Activated CD4-positive, alpha-beta T cell treated with anti-CD3 and anti-CD28 coated beads for 24 hours (primary cell): ENCODE measurements at places on chromosomes 7 and 10.

DNA sequence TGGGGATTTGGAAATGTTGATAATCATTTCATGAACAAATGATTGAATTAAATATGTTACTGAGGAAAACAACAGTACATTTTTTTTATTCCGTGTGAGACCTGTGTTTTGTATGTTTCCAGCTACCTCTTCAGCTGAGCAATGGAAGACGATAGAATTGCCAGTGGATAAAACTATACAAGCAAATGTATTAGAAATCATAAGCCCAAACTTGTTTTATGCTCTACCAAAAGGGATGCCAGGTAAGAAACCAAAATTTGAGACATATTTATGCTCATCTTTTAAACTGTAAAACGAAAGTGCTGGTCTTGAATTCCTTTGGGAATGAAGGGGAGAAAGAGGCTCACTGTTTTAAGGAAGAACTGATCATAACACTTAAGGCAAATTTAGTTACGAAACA lies 17.8 kb upstream of the VWA2 start:
- no peak for DNase-seq

GRCh38 chr10:74824900-74825370 lies 1.5 kb upstream of the KAT6B start:
- peak; percentile 20 for DNase-seq

- no peak for DNase-seq
Measured at GRCh38 chr7:50848203-50848602, 65.5 kb upstream of the GRB10 start.

DNA sequence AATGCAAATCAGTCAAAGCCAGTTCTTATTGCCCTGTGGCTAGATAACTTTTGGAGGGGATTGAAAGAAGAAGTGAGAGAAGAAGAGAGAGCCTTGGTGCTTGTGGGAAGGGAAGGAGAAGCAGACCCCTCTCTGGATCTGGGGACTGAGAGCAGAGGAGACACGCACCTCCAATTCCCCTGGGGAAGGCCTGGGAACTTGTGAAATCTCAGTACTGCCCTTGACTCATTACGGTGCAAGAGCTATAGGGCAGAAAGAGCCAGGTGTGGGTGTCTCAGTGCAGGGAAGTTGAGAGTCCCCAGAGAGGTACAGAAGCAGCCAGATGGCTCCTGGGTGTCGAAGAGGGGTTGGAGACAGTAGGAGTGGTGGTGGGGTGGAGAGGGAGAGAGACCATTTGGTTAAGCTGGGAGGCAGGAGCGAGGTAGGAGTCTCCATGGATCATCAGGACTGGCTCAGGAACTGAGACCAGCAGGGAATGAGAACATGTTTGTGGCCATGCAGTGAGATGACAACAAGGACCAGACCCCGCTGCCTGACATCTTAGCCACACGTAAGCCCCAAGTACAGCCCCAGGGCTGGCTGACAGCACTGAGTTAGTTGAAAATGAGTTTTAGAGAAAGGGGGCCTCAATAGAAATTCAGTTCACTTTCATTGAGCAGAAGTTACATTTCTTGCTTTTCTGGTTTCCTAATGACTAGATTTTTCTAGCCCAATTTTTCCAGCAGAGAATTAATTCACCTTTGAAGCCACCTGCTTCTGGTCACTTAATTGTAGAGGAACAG lies 238.2 kb downstream of the BUB3 start:
- DNase-seq: no peak

GRCh38 chr10:132345345-132345744 lies 13.4 kb downstream of the LRRC27 start:
- no peak for DNase-seq

DNA sequence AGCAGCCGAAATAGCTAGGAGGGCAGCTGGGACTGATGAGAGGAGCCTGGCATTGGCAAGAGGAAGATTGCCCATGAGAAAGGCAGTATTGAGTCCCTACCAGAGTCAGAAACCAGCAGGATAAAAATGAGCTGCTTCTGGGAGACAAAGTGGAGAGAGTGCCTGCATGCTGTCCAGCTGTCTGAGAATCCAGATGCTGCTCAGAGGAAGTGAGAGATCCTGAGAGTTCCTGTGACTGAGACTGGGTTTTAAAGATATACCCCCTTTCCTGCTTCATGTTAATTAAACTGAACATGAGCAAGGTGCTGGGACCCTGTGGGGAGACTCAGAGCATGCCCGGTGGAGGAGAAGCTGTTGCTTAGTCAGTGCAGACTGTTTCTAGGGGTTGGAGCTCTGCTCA lies 107.5 kb downstream of the KIF20B start:
- no peak for DNase-seq

GRCh38 chr7:100441641-100442535 lies 5.6 kb upstream of the PPP1R35 start:
- DNase-seq: no peak

- DNase-seq: no peak
Measured at GRCh38 chr10:74936577-74937265, 110.3 kb downstream of the KAT6B start.

DNA sequence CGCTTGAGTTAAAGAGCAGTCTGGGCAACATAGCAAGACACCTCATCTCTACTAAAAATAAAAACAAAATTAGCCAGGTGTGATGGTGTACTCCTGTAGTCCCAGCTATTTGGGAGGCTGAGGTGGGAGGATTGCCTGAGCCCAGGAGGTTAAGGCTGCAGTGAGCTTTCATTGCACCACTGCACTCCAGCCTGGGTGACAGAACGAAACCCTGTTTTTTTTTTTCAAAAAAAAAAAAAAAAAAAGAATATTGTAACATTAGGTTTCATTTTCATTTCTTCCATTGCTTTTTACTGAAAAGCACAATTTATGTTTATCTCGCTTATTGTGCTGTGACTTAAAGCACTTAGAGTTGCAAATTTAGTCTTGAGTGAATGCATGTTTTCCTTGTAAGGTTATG lies 80.0 kb downstream of the MLLT10 start:
- no peak for DNase-seq

DNA sequence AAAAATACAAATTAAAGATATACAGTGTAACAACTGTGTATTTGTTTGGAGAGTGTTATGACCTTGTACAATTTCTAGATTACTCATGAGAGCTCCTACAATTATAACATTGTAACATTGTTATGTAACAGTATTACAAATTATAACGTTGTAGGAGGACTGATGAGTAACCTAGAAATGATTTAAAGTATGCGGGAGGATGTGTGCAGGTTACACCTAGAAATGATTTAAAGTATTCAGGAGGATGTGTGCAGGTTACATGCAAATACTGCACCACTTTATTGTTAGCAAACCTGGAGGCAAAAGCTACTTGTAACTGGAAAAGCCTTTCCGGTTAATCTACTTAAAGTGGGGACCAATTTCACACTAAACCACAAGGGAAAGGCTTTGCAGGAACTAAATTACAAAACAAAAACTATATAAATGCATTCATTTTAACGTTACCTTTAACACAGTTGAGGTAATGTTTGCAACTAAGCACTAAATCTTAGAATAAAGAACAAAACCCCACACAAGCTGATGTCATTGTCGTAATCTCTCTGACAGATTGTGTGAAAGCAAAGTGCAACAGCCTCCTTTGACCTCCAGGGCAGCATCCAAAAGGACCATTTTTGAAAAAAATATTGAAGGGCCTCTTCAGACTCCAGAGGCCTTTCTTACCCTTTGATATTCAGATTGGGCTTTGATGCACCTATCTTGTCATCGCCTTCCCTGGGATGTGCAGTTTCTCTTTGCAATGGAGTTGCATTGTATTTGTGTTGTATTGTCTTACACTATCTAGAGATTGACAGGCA lies 522.1 kb upstream of the FOXK1 start:
- no peak for DNase-seq

DNA sequence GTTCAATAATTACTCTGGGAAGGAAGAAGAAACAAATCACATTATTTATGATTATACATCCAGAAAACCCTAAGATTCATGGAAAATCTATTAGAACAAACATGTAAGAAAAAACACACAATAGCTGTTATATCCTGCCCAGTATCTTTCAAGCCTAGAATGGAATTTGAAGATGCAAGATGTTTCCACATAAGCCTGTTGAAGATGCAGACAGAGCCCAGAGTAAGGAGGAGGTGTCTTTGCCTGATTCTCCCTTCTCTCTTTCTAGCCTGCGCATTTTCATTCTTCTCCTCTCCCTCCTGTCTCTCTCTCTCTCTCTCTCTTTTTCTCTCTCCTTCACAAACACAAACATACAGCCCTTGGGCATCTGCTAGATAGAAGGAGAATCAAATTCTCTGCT lies 170.1 kb upstream of the INHBA start:
- DNase-seq: no peak

DNA sequence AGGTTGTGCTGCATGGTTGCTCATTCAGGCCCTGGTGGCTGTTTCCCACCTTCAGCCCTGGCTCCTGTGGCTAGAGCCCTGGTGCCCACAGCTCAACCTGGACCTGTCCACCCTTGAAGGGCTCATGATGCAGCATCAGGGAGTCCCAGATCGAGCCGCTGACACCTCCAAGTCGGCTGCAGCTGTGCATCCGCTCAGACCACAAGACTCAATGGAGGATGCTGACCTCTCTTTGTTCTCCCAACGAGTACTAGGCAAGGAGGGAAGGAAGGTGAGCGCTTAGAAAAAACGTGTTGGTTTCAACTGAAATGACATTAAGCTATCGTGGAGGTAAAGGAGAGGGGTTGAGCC lies 9.5 kb upstream of the C10orf95 start:
- DNase-seq: no peak

GRCh38 chr10:47452495-47453140 lies 31.3 kb downstream of the ANXA8 start:
- no peak for DNase-seq

GRCh38 chr7:6271060-6271658 lies 1.3 kb downstream of the CYTH3 start:
- no peak for DNase-seq

DNA sequence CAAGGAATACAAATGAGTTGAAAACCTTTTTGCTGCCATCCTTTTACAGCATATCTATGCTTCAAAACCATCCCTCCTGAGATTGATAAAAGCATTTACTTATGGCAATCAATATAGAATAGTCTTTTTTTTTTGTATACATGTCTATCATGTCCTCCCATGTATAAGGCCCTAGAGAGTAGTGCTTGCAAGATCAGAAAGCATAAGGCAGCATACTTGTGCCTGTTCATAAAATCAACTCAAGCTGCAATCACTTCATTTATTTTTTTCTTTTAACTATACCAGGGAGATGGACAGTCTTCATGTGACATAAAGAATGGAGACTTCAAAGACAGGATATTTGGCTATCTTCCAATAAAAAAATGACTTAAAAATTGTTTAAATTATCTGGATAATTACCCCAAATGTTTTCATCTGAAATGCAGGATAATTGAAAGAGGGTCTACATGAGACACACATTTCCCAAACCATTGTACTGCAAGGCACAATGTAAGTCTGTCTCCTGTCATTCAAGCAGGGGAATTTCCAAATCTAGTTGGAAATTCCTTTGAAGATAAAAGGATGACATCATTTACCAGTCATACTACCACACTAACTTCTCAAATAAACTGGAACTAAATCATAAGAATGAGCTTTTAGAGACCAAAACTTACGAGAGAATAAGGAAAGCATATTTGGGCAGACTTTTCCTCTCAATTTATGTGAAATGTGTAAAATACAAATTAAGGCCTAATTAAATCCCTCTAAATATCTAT lies 22.5 kb downstream of the LRRN3 start:
- DNase-seq: no peak

- DNase-seq: no peak
Measured at GRCh38 chr10:14588084-14588937, 186.4 kb downstream of the FAM107B start.

DNA sequence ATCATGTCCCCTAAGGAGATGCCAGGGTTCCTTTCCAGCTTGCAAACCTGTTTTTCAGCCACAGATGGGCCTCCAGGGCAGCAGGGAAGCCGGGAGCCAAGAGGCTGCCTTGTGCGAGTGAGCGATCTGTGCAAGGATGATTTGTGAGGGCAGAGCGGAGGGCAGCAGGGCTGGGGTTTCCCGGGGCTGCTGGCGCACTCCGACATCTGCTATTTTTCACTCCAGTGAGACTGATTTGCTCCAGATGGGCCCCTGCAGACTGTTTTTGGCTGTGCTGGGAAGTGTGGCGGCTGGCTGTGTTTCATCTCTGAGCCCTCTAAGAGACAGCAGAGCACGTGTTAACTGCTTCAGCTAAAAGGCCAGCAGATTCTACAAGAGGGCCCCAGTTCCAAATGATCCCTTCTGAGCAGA lies 466.2 kb downstream of the TYW1 start:
- no peak for DNase-seq

- DNase-seq: no peak
Measured at GRCh38 chr7:95324431-95324830, at the start of gene PON1. Gene PON1, minus strand, starts transcription at chr7:95324532. Its CDS starts 57 bp downstream, at chr7:95324475.

GRCh38 chr10:111493024-111493625 lies 416.3 kb downstream of the ADRA2A start:
- DNase-seq: no peak

- DNase-seq: no peak
Measured at GRCh38 chr7:30977896-30978564, 14.3 kb downstream of the GHRHR start.

DNA sequence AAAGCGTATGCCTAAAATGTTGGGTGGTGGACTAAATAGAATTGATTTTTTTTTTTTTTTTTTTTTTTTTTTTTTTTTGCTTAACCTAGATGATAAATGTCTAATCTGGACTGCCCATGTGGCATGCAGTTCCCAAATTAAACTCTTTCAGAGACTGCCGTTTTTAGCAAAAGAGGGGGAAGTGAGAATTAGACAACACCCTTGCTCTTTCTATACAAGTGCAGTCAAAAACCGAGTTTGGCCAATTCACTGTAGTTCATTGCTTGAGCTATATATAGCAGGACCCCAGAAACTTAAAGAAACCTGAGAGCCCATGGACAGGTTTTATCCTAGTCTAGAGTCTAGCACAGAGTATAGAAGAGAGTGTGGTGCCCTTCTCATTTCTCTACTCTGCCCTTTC lies 141.9 kb downstream of the GRM3 start:
- no peak for DNase-seq

- no peak for DNase-seq
Measured at GRCh38 chr7:151347200-151347599, 5.6 kb downstream of the NUB1 start.

- DNase-seq: no peak
Measured at GRCh38 chr7:90988996-90989765, 275.1 kb upstream of the FZD1 start.

GRCh38 chr10:97408496-97408992 lies 7.4 kb upstream of the RRP12 start:
- DNase-seq: no peak

DNA sequence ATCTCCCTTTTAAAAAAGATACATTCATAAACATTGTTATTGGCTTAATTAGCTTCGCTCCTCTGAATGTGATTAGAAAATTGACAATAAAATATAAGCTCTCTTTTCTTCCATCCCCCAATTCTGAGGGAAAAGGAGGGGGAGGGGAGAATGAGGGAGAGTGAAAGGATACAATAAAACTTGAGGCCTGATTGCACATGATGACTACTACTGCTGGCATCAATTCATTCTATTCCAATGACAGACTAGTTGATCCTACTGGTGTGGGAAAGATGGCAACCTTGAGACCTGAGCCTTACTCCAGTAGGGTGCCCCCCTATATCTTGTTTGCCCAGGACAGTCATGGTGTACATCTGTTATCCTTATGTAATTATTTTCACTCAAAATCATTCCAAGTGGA lies 4.5 kb upstream of the IQUB start:
- DNase-seq: no peak

- DNase-seq: no peak
Measured at GRCh38 chr7:92991190-92991589, 126.6 kb downstream of the SAMD9 start.

GRCh38 chr10:68348265-68348741 lies 15.6 kb upstream of the PBLD start:
- no peak for DNase-seq
